Type B pancreatic cell (in vitro differentiated cells): ENCODE measurements at places on chromosomes 6 and 20.

- no peak for DNase-seq
These were observed 3.5 kb downstream of the MMP24OS start for GRCh38 chr20:35274172-35275092.

DNA sequence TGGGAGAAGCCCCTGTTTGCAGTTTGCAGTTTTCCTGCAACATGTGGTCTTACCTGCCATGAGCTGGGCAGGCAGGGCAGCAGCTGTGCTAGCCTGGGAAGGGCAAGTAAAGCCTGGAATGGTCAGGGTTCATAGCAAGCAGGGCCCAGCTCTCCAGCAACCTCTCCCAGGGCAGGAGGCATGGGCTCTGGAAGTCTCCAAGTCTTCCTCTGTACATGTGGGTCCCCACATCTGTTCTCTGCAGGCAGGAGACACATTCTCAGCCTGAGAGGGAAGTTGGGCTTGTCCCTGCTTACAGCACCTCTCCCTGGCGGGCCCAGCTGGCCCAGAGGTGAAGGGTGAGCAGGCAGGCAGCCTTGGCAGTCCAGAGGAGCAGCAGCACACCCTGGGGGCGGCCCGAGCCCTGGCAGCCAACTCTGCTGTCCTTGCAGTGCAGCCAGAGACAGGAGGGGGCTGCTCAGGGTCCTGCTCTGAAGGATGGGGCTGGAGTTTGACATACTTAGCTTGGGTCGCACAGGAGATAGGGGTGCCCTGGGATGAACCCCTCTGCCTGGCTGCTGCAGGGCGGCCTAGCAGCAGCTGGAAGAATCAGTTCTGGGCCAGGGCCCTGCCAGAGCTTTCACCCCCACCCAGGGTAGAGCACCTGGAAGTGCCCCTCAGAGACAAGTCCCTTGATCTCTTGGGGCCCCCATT lies 176.0 kb downstream of the MRPL14 start:
- peak; percentile 77 for DNase-seq

DNA sequence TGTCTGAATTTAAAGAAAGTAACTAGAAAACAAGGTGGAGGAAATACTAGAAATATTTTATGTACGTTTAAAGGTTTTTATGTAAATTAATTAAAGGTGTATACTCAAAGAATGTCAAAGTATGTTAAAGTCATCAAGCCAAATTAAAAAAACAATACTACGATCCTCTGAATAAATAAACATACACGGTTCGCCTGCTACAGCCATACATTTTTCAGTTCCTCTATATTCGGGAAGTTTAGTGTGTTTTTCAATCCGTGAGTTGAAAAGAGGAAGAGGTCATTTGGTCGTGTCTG lies 626 bp downstream of the STX7 start:
- DNase-seq = no peak

DNA sequence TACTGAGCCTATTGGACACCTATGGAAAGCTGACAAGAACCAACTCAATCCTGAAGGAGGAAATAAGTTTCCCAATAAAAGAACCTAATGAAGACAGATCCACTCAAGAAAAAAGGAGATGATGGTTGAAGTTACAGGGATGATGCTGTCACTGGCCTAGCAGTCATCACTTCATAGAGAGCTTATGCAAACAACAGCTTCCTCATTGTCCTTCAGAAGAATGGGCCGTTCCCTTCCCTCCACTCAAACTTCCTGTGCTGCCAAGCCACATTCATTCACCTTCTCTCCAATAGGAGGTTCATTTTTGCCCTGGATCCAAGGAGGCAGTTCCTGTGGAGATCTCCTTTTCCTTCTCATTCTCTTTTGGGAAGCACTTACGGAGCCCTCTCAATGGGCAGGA lies 13.8 kb upstream of the PM20D2 start:
- DNase-seq = no peak

DNA sequence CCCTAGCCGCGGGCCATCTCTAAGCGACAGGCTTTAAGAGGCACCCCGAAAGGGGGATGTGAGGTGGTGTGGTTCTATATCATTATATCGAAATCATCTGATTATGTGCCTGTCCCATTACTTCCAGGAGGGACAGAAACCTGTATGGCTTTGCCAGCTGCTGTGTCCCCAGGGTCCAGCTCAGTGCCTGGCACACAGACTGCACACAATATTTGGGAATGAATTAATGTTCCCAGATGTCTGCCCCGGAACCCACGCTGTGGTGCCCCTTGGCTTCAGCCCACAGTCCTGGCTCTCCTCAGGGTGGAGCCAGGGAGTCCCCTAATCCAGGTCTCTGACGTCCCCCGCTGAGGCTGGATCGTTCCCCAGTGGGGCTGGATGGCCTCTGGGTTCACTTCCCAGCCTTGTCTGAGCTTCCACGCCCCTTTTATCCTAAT lies 8.9 kb upstream of the AHCY start:
- no peak for DNase-seq

DNA sequence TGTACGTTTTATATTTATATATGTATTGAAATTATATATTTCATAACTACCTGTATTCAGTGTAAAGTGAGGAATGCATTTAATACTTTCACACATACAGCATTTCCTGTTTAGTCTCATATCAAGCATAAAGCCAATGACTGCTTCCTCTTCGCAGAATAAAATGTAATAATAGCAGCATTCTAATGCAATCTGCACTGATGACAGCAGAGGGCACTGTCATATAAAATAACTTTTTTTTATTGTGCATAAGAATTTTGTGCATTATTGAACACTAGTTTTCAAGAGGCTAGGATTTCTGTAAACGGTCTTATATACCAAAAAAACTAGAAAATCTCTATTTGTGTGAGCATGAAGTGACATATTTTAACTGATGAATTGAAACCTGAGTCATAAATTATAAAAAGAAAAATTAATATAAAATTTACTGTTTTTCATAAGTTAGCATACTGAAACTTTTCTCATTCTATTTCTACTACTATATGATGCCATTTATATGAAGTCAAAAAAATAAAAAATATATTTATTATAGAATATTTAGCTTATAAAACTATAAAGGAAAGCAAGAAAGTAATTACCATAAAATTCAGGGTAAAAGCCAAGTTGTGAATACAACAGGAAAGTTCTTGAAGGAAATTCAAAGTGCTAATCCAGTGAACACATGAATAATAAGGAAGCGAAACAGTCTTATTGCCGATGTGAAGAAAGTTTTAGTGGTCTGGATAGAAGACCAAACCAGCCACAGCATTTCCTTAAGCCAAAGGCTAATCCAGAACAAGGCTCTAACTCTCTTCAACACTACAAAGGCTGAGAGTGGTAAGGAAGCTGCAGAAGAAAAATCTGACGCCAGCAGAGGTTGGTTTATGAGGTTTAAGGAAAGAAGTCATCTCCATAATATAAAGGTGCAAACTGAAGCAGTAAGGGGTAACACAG lies 36.3 kb downstream of the RNF146 start:
- no peak for DNase-seq

GRCh38 chr6:129615496-129615895 lies 94.5 kb downstream of the ARHGAP18 start:
- no peak for DNase-seq

DNA sequence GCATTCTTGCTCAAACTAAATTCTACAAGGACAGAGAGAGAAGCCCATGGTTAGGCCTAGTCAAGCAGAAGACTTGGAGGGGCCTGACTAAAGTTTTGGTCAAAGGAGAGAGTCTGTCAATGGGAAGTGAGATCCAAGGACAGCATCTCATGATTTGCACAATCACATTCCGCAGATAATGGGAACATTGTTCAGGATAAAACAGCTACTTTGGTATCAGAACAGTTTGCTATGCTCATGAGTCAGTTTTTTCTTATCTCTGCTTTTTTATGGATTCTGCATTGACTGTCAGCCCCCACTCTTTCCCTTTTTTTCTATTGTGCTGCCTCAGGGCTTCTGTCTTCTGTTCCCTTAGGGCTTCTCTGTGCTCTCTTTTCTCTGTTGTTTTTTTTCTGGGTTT lies 28.6 kb downstream of the AKAP7 start:
- no peak for DNase-seq

DNA sequence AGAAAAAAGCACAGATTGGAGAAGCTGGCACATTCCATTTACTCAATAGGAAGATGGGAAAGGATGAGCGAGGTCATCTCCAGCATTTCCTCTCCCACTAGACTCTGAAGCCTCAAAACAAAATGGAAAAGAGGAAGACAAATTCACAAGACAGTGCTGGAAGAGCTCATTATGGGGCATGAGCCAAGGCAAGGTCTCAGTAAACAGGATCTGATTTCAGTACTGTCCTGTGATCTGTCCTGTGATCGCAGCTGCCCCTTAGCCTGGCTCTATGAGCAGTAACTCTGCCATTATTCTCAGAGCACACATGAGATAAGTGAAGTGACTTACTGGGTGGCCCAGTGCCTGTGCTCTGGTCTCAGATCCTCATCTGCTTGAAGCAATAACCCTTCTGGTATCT lies 68.1 kb upstream of the SLC4A11 start:
- no peak for DNase-seq

DNA sequence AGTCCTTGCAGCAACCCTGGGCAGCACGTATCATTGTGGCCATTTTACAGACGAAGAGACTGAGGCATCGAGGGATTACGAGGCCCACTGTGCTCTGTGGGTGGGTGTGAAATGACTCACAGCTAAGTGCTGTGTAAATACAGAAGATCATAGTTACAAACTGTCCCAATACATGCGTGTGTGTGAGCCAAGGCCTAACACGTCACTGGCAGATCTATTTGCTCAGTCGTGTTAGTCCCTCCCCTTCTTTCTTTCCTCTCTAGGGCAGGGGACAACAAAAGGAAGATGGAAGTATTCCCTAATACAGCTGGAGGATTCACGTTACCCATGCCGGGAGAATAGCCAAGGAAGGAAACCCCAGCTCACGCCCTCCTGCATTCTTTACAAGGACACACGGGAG lies 175.9 kb downstream of the CDC5L start:
- no peak for DNase-seq

- DNase-seq = no peak
These were observed 579.5 kb downstream of the TFAP2B start for GRCh38 chr6:51398064-51398705.

GRCh38 chr6:8982668-8983067 lies 547.3 kb upstream of the SLC35B3 start:
- DNase-seq = no peak

- no peak for DNase-seq
These were observed 79.4 kb downstream of the ZDHHC14 start for GRCh38 chr6:157460182-157460999.

DNA sequence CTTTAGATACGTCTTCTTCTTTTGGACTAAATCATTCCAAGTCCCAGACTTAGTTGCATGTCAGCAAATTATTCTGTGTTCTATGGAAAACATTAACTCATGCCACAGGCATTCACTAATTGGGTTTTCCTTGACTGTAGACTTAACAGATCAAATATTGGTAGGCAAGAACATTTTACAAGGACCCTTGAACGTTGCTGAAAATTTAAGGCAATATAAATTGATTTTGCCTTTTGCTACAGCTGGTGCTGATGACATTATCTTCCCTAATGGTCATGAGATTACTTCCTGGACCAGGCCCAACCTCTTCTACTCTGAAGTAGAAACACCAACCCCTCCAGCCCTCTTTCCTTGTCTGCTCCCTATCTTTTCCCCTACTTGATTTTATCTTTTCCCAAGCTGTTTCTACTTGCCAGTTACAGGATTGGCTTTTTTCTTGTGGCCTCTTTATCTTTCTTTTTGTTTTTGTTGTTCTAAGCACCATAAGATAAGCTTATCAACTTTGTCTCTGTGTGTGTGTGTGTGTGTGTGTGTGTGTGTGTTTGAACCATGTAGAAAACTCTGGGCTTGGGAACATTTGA lies 514.0 kb upstream of the SOX4 start:
- no peak for DNase-seq

- no peak for DNase-seq
These were observed 14.6 kb upstream of the MRPS18A start for GRCh38 chr6:43702171-43702533.

GRCh38 chr20:9204979-9205378 lies 136.1 kb downstream of the PLCB4 start:
- no peak for DNase-seq

- no peak for DNase-seq
These were observed 592.7 kb upstream of the POU3F2 start for GRCh38 chr6:98241630-98242029.

DNA sequence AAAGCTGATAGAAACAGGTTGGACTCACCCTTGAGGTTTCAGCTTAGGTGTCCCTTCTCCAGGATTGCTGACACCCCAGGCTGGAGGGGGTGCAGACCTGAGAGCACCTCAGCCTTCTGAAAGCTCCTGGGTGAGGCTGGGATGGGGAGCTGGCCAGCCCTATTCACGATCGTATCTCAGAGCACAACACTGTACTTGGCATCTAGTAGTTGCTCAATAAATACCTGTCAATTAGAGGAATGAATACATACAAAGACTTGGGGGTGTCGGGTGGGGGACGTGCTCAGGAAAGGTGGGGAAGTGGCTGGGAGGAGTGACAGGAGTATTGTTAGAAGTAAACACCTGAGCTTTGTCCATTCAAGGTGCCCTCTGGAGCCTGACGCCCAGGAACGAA lies 61.7 kb downstream of the SLC2A10 start:
- no peak for DNase-seq

DNA sequence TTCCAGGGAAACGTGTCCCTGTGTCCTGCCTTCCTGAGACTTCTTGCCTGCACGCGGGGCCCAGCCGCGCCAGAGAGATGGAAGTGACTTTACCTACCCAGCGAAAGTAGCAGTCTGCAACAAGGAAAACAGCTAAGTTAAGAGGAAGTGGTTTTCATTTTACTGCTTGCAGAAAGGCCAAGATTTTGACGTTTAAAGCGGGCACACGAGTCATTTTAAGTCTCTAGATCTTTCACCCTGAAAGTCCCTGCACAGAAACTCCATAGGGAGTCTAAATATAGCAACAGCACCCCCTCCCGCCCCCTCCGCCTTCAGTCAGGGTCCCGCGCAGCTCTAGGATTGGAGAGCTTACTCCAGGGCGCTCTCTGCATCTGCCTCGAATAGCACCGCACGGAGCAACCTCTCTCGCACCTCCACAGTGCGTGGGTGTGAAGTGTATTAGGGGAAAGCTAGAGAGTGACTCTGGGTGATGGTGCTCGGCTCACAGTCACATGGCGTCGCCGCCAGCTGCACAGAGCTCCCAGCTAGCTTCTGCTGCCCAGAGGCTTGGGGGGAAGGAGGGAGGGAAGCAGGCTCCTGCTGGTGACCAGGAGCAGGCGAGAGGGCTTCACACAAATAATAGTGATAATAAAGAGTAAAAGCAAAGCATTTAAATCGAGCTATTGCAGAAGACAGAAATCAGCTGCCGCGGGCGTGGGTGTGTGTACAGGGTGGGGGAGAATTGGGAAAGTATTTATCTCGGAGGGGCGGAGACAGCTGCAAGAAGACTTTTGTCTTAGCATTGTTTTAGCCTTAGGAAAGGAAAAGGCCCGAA lies 1.8 kb upstream of the KCNQ5 start:
- DNase-seq = no peak

DNA sequence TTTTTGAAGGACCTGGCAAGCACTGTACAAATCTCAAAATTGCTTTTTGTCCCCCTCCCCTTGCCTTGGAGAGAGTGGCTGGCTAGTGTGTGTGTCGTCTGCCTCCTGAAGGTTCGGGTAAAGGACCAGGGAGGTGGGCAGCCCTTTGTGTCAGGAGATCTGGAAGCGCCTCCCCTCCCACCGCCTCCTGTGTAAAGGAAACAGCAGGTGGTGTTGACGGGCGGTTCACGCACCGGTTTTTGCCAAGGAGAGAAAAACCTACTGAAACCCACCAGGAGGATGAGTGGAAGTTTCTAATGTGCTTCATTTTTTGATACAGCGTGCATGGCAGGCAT lies 1.2 kb downstream of the ENTPD6 start:
- no peak for DNase-seq

- DNase-seq = no peak
These were observed 251.7 kb upstream of the THEMIS start for GRCh38 chr6:128152551-128152950.
